Kidney (tissue), 22 donors: ENCODE measurements at places on chromosomes 3 and 15. TPM values are rescaled to one million over a fixed set of nuclear protein-coding genes. Genes with fewer than 3 reads are reported as not detected.

Gene KBTBD13
- 0.06 TPM for total RNA-seq

Gene TMEM207
- not detected for total RNA-seq

Gene CEP152
- total RNA-seq = 4.5 TPM

DNA sequence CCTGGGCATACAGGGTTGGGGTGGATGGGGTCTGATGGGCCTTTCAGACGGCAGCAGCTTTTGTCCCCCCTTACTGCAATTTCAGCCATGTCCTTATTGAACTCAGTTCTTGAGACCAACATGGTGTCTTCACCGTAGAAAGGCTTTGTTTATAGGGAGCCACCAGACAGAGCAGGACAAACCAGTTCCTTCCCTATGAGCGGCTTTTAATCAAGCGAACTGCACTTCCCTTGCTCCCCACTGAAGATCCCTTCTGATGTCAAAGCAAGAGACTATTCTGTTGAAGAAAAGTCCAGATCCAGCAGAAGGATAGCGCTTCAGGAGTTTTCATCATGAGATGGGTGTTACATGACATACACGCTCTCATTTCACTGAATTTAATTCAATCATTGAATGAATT, 100.4 kb downstream of the CD47 start:
- H3K4me3 ChIP-seq = no peak overlapping the region
- no peak overlapping the region for H3K27ac ChIP-seq
- no peaks in the 10 kb centered on the region for H3K36me3 ChIP-seq
- DNase-seq = no peak
- no peaks in the 10 kb centered on the region for H3K27me3 ChIP-seq
- H3K4me1 ChIP-seq = no peaks in the 10 kb centered on the region

DNA sequence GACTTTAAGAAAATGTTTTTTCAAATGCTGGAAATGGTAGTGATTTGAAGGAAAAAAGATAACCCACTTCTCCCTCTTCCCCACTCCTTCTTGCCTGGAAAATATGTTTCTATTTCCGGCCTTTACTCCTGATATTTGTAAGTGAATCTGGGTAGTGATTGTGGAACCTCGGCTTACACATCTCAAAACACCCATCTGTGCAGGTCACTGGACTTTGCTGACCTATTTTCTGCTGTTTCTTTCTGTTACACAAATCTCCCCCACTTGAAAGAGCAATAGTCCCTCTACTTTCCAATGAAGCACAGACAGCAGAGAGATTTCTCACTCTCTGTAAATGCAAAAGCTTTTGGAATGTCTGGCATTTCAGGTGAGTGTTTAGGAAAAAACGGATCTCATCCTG, 76.9 kb upstream of the ICE2 start:
- no peak overlapping the region for H3K27ac ChIP-seq
- H3K4me1 ChIP-seq = no peaks in the 10 kb centered on the region
- H3K27me3 ChIP-seq = no peaks in the 10 kb centered on the region
- H3K36me3 ChIP-seq = no peaks in the 10 kb centered on the region
- DNase-seq = no peak
- no peak overlapping the region for H3K4me3 ChIP-seq

GRCh38 chr15:42145546-42146455, 10.6 kb downstream of the PLA2G4F start:
- H3K27ac ChIP-seq = no peak overlapping the region
- no peaks in the 10 kb centered on the region for H3K4me1 ChIP-seq
- no peak for DNase-seq
- H3K4me3 ChIP-seq = no peak overlapping the region
- H3K36me3 ChIP-seq = no peaks in the 10 kb centered on the region

DNA sequence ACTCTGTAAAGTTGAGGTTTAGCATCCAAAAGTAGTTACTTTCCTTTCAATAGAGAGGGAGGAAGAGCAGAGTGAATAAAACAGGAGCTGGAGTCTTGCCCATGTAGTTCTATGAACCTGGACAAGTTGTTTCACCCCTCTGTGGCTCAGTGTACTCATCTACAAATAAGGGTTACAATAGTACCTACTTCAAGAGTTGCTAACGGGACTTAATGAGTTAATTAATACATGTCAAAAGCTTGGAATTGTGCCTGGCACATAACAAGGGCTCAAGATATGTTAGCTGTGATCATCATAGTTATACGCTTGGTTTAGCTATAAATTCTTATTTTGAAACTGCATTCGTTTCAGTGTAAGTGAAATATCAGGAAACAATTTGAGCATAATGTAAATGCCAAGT, 388.5 kb upstream of the THBS1 start:
- no peak for DNase-seq
- no peaks in the 10 kb centered on the region for H3K36me3 ChIP-seq
- no peak overlapping the region for H3K27ac ChIP-seq
- H3K27me3 ChIP-seq = no peaks in the 10 kb centered on the region
- H3K4me1 ChIP-seq = peaks cover 7% of the 10 kb centered on the region

DNA sequence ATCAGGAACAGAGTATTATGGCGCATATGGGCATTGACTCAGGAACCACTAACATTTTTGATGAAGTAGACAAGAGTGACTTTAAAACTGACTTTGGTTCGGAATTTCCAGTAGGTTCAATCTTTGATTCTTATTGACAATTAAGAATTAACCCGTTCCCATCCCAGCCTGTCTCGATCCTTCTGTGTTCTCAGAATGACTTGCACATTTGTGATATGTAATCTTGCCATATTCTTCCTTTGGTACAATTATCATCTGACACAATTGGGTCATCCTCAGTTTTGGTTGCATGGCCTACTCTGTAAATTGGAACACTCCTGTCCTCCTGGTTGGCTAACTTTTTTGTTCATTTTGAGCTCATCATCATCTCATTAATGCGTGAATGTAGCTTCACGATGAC, 10.5 kb downstream of the GPR171 start:
- no peaks in the 10 kb centered on the region for H3K36me3 ChIP-seq
- no peak for DNase-seq
- no peaks in the 10 kb centered on the region for H3K27me3 ChIP-seq
- H3K4me3 ChIP-seq = no peak overlapping the region
- no peaks in the 10 kb centered on the region for H3K4me1 ChIP-seq
- H3K27ac ChIP-seq = no peak overlapping the region

DNA sequence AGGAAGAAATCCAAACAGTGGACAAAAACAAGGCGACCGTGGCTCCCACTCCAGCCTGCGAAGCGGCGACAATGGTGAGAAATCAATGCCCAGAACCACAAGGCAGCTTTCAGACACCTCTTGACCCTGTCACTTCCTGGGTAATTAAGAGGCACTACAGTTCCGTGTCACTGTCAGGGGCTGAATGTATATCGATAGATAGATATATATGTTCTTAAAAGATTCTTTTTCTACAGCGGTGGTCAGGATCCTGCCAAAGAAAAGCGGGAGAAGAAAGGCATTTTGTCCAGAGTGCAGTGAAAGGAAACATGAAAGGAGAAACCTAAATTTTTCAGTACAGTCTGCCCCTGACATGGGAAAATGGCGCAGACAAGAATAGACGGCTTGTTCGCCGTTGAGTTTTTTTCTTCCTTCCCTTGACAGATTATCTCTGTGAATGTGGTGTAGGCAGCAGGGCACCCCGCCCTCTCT, 56.2 kb upstream of the HES1 start:
- H3K4me3 ChIP-seq = no peak overlapping the region
- H3K27ac ChIP-seq = no peak overlapping the region
- H3K36me3 ChIP-seq = no peaks in the 10 kb centered on the region
- no peaks in the 10 kb centered on the region for H3K27me3 ChIP-seq
- no peak for DNase-seq

DNA sequence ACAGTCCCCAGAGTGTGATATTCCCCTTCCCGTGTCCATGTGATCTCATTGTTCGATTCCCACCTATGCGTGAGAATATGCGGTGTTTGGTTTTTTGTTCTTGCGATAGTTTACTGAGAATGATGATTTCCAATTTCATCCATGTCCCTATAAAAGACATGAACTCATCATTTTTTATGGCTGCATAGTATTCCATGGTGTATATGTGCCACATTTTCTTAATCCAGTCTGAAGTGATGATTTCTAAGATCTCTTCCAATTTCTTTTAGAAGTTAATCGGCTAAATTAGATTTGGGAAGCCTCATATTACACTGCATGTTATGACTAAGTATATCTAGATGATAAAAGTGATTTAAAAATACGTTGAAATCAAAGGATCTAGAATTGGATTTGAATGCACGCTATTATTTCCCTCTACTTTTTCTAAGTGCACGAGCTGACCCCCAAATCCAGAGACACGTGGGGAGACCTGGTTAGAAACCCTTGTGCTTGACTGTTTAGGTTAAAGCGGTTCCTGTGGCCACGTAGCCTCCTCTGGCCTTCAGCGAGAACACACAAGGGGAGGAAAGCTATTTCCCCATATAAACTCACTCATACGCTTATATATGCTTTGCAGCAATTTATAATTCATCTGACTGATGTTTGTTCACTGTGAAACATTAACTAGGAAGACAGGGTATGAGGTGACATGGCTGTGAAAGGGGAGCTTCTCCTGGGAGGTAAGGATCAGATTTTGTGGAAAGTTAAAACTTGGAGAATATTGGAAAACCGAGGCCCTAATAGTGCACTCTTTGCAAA, 243.8 kb downstream of the PDZRN3 start:
- H3K36me3 ChIP-seq = no peaks in the 10 kb centered on the region
- no peak overlapping the region for H3K4me3 ChIP-seq
- no peaks in the 10 kb centered on the region for H3K4me1 ChIP-seq
- H3K27me3 ChIP-seq = no peaks in the 10 kb centered on the region
